Stimulated activated CD4-positive, alpha-beta T cell treated with anti-CD3 and anti-CD28 coated beads, TNF-alpha, amount 100 ng/mL, for 48 hours (primary cell): ENCODE measurements at places on chromosomes 16 and 17.

DNA sequence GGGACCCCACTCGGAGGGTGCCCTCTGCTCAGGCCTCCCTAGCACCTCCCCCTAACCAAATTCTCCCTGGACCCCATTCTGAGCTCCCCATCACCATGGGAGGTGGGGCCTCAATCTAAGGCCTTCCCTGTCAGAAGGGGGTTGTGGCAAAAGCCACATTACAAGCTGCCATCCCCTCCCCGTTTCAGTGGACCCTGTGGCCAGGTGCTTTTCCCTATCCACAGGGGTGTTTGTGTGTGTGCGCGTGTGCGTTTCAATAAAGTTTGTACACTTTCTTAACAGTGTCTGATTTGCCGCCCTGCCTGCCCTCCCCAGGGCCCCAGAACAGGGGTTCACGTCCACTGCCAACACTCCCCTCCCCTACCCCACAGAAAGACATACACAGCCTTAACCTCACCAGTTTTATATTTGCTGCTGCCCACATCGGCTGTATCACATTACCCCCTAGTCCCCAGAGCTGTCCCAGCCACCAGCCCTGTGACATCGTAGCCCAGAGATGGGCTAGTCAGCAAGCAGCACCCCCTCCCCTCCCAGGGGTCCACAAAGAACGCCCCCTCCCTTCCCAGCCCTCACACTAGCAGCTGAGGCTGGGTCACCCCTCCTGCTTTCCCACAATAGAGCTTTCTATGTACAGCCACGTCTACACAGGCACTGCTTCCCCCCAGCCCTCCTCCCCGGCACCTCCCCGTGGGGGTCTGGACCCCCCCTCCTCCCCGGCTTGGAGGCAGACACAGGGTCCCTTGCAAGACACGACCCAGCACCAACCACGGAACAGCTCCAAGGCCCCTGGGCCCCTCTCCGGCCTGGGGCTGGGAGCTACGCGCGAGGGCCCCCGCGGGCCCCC lies 7.9 kb downstream of the GRN start:
- no peak for DNase-seq

- no peak for DNase-seq
These were observed 682 bp downstream of the XAF1 start for GRCh38 chr17:6756425-6757031.

GRCh38 chr17:76872221-76872873 lies 4.1 kb downstream of the MGAT5B start:
- no peak for DNase-seq

GRCh38 chr16:76292218-76292617 lies 15.0 kb downstream of the CNTNAP4 start:
- DNase-seq: no peak

GRCh38 chr16:28058839-28059589 lies 4.5 kb downstream of the GSG1L start:
- no peak for DNase-seq

- DNase-seq: no peak
These were observed 12.4 kb downstream of the STX1B start for GRCh38 chr16:30997725-30998711.

GRCh38 chr16:5709889-5710288 lies 612.3 kb upstream of the EEF2KMT start:
- no peak for DNase-seq

- no peak for DNase-seq
These were observed 40.5 kb downstream of the PSME3IP1 start for GRCh38 chr16:57145046-57146021.

DNA sequence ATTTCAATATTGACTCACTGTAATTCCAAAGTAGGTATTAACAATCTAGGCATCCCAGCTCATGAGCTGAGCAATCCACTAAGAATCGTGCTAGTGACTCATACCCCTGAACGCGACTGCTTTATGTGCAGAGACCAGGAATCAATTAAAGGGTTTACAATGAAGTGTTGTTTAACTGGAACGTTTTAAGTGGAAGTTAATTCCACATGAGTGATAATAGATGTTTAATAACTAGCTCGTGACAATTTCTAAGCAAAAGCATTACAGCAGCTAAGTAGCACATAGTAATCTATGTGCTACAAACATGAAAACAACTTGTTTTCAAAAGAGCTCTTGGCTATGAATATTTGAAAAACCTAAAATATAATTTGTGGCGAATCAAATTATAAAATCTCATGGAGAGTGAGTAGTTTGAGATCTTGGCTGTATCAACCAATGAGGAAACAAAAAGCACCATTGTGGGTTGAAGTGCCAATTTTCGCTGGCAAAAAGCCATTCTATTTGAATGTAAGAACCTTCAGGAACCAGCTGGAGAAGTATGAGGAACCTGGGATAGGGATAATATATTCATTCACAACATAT lies 9.4 kb downstream of the GJC1 start:
- no peak for DNase-seq

DNA sequence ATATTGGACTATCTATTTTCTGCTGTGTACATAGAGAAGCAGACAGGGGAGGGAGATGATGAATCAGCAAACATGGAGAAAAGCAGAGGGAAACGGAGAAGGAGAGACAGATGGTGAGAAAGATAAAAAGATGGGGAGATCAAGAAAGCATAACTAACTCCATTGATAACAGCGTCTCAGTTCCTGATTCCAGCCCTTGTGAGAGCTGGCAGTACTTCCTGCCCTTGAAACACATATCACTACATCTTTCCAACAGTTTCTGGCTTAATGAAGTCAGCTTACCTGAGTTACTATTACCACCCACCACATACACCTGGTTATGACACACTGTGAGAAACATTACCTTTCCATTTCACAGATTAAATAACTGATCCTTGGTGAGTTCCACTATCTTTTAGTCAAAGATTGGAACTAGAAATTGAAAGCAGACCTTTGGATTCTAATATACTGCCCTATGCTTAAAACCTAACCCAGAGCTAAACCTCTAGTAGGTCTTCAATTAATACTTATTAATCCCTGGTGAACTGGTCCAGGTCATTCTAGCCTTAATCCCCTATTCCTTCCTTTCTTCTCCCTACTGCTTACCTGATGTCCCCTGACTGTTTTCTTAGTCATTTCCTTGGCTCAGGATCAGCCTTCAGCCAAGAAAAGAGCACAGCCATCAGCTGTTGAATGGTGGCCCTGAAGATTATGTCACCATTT lies 346.6 kb upstream of the CCL2 start:
- DNase-seq: no peak

GRCh38 chr16:81797443-81797842 lies 18.4 kb downstream of the PLCG2 start:
- DNase-seq: no peak

DNA sequence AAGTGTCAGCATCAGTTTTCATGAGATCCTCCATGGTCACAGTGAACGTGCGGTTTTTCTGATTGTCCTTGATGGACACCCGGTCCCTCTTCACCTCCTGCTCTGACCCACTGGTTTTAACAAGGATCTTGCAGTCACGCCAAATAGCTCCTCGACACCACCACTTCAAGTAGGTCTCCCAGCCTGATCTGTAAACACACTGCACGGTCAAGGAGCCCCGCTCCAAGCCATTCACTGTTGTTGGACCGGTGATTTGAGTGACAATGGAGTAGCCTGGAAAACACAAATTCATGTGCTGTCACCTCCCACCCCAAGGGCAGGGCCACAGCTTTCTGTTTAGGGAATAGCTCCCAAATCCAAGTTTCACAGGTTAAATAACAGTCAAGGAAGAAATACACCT lies 8.2 kb downstream of the CD300LF start:
- DNase-seq: no peak

GRCh38 chr17:36691606-36692005 lies 90.2 kb downstream of the MRM1 start:
- no peak for DNase-seq

DNA sequence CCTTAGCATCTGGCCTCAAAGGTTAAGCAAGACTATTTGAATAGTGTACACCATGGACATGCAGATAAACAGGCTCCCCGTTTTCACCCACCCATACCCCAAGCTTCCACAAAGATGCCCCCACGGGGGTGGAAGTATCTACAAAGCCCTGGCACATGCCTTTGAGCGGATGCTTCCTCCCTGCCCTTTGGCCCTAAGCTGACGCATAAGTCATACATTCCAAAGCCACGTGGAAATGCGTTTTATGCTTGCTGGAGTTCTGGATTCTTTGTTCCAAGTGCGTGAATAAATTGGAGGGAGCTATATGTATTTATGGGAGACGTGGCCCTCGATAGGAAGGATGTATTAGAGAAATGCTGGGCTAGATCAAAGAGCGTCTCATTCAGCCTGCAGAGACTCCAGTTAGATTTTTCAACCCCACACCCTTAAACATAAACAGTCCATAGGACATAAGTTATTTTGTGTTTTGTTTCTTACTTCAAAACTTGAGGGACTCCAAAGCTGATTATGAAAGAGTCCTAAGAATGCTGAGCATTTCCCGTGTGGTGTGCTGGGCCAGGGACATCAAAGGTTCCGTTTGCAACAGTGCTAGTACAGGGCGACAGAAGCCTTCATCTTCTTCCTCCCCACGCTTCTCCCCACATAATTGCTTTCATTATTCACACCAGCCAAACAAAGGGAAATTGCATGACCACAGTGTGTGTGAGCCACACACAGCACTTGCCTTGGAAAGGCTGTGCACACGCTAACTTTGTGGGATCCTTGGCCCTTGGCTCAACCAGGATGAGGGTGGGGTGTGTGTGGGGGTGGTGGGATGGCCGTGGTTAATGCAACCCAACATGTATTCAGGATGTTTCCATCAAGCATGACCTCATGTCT lies 73.6 kb downstream of the WIPI1 start:
- DNase-seq: no peak

DNA sequence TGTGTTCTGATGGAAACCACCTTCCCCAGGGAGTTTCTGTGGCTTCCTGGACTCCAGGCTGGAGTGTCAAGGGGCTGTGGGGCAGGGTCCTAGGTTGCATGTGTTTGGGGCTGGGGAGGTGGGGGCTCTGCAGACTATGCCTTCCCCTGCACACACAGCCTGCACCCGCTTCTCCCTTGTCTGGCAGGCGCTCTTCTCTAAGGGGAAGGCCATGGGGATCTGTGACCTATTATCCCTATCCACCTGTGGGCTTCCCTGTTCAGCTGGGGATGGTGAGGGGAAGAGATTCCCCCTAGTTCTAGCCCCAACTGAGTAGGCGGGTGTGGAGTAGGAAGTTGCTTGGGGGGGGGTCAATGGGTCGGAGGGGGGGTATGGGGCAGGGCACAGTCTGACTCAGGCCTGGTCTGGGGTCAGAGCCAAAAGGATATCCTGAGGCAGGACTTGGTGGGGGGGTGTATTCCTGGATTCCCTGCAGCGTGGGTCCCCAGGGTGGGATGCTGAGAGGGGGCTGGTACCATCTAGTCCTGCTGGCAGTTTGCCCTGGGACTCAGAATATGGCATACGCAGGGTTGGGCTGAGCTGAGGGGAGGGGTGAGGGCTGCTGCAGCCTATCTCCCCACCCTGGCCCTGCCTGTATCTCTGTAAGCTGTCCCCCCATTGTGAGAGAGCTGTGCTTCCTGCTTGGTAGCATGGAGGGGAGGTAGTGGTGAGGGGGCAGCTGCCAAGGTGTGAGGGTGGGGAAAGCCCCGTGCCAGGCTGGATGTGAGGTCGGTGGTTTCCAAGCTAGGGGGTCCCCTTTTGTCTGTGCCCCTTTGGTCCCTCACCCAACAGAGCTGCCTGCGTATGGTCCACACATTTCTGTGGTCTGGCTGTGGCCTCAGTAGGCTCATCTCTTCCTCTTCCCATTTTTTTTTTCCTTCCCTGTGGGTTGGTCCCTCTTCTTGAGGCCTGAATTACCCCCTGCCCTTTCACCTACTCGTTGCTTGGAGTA lies 14.7 kb downstream of the RARA start:
- DNase-seq: no peak

DNA sequence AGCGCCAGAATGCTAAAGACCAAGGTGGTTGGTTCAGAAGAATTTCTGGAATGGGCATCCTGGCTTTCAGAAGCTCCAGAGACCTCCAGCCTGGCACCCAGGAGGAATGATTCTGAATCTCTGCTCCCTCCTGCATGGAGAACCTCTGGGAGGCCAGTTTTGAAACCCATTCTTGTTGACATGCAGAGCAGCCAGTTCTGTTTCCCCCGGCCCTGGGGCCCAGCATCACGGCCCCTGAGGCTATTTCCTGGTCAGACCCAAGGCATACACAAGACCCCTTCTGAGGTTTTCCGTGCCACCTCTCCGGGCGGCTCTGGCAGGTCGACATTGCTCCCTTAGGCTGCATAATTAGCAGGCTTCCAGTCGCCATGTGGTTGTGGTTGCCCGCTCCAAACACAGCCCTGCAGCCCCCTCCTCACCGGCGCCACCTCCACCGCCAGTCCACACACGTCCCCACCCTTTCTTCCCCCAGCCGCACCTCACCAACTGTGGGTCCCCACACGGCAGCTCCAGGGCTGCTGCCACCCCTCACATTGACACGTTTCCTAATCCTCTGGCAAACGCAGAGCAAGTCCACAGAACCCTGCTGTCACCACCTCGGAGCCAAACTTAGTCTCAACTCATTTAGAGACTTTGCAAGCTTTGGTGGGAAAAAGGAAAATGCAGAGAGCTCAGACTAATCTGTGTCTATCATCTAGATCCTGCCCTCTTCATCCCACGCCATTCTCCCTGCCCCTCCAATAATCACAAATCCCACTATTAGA lies 367.1 kb downstream of the SOX9 start:
- no peak for DNase-seq

DNA sequence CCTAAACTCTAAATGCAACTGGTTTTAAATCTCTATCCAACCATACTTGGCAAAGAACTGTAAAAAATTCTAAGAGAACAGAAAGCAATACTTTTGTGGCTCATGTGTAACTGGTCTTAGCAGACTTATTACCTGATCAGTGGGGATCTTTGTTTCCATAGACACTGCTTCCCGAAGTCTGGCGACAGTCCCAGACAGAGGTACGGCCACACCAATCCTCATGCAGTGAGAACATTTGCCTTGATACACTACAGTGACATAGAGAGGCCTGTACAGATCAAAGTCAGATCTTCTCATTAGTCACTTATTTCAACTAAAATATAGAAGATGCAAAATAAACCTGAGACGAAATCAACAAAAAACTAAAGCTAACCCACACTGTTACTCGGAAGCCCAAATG lies 43.9 kb downstream of the USP31 start:
- DNase-seq: no peak

DNA sequence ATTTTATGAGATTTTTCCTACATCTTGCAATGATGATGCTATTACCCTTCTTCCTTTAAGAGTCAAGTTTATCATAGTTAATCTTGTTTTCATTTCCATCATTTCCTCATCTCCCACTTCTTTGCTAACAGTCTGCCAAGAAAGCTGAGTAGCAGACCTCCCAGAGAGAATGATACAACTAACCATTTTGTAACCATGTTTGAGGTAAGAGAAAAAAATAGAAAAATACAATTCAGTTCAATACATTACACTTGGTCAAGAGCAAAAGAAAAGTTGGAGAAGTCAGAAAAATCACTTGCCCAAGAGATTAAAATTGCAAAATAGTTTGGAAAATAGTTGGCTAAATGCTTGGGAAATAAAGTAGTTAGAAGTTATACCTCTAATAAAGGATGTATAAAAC lies 154.4 kb downstream of the ABCA8 start:
- no peak for DNase-seq

GRCh38 chr16:53741546-53741945 lies 37.6 kb downstream of the FTO start:
- no peak for DNase-seq

DNA sequence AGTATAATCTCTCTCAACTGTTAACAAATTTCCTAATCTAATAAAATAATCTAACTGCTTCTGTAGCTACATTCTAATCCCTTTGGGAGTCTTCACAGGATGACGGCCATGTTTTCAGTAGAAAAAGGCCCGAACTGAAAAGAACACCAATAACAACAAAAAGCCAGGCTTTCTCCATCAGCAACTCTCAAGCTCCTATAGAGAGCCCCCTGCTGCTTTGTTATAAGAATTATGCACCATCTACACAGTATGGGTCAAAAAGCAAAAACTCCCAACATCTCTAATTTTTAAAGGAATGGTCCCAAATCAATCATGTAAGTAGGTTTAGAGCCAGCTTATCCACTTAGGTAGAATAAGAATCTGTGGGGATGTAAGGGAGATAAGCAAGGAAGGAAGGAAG lies 163.6 kb upstream of the C17orf78 start:
- DNase-seq: no peak
